Effector memory CD8-positive, alpha-beta T cell (primary cell): ENCODE measurements at places on chromosomes 11 and 22.
A peak's percentile ranks its signal among the peaks of the same experiment; 100 is the strongest.

GRCh38 chr11:130070109-130070845, 583 bp downstream of the APLP2 start:
- DNase-seq, result peak; percentile 35

DNA sequence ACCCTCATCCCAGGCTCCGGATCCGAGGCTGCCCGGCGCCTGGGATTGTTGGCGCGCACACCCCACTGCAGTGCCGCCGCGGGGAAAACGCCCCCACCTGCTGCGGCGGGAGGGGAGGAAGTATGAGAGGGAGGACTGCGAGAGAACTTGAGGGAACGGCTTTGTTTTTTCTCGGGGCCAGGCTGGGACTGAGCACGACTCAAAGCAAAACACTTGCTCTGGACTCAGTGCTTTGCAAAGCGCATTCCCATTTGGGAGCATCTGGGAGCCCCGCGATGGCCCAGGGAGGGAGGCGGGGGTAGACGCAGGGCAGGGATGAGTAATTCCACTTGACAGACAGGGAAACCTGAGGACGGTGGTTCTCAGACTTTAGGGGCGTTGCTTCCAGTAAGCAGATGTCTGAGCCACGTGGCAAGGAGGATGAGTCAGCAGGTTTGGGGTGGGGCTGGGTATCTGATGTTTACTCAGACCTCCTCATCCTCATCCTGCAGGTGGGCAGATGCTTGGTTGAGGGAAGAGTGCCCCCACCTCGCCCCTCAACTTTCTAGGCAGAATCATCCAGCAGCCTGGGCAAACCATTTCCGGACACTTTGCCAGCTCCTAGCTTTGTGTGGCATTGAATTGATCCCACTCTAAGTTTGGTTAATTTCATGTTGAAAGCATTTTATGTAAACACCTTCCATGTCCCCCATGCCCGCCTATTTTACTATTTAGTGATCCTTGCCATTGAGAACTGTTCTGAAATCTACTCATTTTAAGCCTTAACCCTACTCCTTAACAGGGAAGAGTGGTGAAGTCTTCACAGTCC, 1.5 kb downstream of the MIAT start:
- DNase-seq, result peak; percentile 54

- DNase-seq, result peak; percentile 60
These were observed 6.3 kb upstream of the KCNJ5 start for GRCh38 chr11:128884703-128885338.

DNA sequence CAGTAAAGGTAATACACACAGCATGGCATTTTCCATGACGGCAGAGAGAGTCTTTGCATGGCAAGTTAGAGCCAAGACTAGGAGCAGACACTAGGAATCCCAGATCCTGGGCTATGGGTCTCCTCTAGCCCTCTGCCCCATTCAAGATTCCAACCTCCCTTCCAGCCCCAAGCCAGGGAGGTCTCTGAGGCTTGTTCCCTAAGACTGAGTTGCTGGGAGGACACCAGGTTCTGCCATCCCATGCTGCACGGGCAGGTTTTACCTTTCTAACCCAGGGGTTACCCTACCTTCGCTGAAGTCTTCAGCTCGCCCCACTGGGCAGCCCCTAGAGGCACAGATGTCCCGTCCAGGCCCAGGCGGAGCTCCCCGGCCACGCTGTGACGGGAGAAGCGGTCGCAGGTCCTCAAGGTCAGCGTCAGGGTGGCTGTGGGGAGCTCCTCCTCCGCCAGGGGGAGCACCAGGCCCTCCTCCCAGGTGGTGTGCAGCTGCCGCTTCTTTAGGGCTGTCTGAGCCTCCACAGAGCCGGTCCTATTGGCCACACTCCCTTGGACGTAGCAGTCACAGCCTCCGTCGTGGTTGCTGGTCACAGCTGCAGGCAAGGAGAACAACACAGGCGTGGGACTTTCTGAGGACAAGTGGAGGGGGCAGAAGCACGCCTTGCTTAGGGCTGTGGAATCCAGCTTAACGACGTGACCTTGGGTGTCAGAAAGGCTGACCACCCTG, 33.8 kb downstream of the SYT13 start:
- DNase-seq, result no peak

GRCh38 chr11:38305682-38306081, 1707.6 kb upstream of the RAG2 start:
- no peak for DNase-seq
